ENCODE measurements at places on chromosomes 11 and 22.
A peak's percentile ranks its signal among the peaks of the same experiment; 100 is the strongest.

- no peak for DNase-seq
Measured at GRCh38 chr11:12149672-12150225, 39.4 kb downstream of the MICAL2 start.

DNA sequence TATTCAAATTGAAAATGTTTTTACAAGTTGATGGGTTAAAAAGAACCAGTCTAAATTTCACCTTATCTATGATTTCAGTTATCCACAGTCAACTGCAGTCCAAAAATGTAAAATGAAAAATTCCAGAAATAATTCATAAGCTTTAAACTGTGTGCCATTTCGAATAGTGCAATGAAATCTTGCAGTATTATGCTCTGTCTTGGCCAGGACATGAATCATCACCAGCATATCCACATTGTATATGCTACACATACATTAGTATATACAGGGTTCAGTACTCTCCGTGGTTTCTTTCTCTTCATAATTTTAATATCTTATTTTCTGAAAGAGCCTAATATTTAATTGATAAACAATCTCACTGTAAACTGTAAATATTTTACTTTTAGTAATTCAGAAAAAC is 45.9 kb downstream of the ARHGAP32 start:
- peak; percentile 54 for DNase-seq

GRCh38 chr11:125569915-125570621 is 791 bp downstream of the EI24 start:
- DNase-seq, result peak; percentile 49

GRCh38 chr11:120441592-120441991 is 70.0 kb upstream of the GRIK4 start:
- DNase-seq, result no peak

- no peak for DNase-seq
Measured at GRCh38 chr22:49370627-49371301, 456.9 kb downstream of the BRD1 start.

- DNase-seq, result no peak
Measured at GRCh38 chr22:23509571-23510302, 70.4 kb downstream of the IGLL1 start.

GRCh38 chr22:32877196-32877595 is 75.7 kb downstream of the TIMP3 start:
- peak; percentile 41 for DNase-seq

DNA sequence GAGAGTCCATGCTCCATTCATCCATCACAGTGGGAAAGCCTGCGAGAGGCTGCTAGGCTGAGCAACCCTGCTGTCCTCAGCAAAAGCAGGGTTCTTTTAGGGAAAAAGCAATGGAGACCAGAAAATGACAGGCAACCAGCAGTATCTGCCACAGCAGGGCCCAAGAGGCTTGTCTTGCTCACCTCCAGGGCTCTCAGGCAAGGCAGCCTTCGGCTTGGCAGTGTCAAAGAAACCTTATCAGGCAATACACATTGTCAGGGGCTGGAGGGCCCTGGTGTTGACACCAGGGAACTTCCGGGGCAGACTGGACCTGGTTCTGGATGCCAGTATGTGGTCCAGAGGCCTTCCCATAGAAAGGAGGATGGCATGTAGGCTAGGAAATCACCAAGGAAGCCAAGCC is 10.2 kb upstream of the TLCD5 start:
- no peak for DNase-seq

All from epithelial cell of esophagus (primary cell).